Spleen (tissue), 13 donors: ENCODE measurements at places on chromosomes 13 and 19. TPM values are rescaled to one million over a fixed set of nuclear protein-coding genes. Genes with fewer than 3 reads are reported as not detected.

The EHD2 gene
- total RNA-seq, result 75.8 TPM

The OLFM4 gene
- total RNA-seq, result 0.83 TPM

The NOTCH3 gene
- 68.1 TPM for total RNA-seq

The NTF4 gene
- total RNA-seq, result not detected

The MAST1 gene
- total RNA-seq, result 0.65 TPM

The SBK3 gene
- not detected for total RNA-seq

GRCh38 chr13:36966404-36966803, 32.7 kb downstream of the ALG5 start:
- no peak overlapping the region for H3K4me3 ChIP-seq
- H3K27ac ChIP-seq, result no peak overlapping the region
- DNase-seq, result no peak
- H3K4me1 ChIP-seq, result no peaks in the 10 kb centered on the region
- H3K36me3 ChIP-seq, result peaks cover 88% of the 10 kb centered on the region

DNA sequence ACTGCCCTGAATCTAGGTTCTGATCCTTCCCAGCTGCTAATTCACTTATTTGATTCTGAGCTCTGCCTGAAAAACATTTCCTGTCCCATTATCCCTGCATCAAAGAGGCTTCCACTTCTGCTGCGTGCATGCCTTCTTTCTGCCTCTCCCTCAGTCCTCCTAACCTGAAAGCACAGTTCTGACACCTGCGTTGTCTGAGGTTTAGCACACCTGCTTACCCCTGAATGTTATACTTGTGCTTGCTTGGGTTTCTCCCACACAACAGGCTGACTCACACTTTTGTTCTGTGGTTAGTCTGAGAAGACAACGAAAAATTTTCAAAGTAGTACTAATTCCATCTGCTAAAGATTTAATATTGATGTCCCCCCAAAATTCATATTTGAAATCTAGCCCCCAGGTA, 3.1 kb upstream of the SOHLH2 start:
- no peak overlapping the region for H3K27ac ChIP-seq
- no peak for DNase-seq
- no peaks in the 10 kb centered on the region for H3K4me1 ChIP-seq
- no peaks in the 10 kb centered on the region for H3K27me3 ChIP-seq
- H3K4me3 ChIP-seq, result no peak overlapping the region

- no peak for DNase-seq
- peaks cover 17% of the 10 kb centered on the region for H3K4me1 ChIP-seq
- H3K36me3 ChIP-seq, result peaks cover 34% of the 10 kb centered on the region
- no peak overlapping the region for H3K4me3 ChIP-seq
- no peak overlapping the region for H3K27ac ChIP-seq
- H3K27me3 ChIP-seq, result no peaks in the 10 kb centered on the region
Observed at GRCh38 chr13:29771247-29771646, 79.2 kb downstream of the UBL3 start.

GRCh38 chr13:91719033-91719432, 320.6 kb downstream of the GPC5 start:
- H3K36me3 ChIP-seq, result no peaks in the 10 kb centered on the region
- no peak for DNase-seq
- no peaks in the 10 kb centered on the region for H3K27me3 ChIP-seq
- no peak overlapping the region for H3K4me3 ChIP-seq
- no peak overlapping the region for H3K27ac ChIP-seq
- H3K4me1 ChIP-seq, result no peaks in the 10 kb centered on the region

- H3K4me1 ChIP-seq, result no peaks in the 10 kb centered on the region
- H3K4me3 ChIP-seq, result no peak overlapping the region
- no peak overlapping the region for H3K27ac ChIP-seq
- peak; percentile 43 for DNase-seq
Observed at GRCh38 chr19:33558856-33559255, 37.3 kb upstream of the PEPD start.

DNA sequence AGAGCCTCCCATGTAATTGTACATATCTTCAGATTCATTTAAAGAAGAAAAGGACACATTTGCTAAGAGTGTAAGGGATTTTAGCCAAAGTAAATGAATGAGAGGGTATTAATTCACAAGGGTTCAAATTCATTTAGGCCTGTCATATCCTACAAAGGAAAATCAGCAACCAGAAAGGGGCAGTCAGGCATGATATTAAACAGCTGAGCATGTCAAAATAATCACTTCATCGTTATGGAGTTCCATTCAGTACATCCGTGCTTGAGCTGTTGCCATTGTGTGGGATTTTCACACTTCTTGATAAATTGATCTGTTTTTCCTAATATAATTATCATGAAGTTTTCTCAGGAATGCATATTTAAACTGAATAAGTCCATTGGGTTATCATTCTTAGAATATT, 567.1 kb downstream of the GPC5 start:
- no peaks in the 10 kb centered on the region for H3K4me1 ChIP-seq
- no peak for DNase-seq
- H3K4me3 ChIP-seq, result no peak overlapping the region
- H3K27me3 ChIP-seq, result no peaks in the 10 kb centered on the region
- no peaks in the 10 kb centered on the region for H3K36me3 ChIP-seq
